ENCODE measurements at places on chromosomes 12 and 14.
A peak's percentile ranks its signal among the peaks of the same experiment; 100 is the strongest.

DNA sequence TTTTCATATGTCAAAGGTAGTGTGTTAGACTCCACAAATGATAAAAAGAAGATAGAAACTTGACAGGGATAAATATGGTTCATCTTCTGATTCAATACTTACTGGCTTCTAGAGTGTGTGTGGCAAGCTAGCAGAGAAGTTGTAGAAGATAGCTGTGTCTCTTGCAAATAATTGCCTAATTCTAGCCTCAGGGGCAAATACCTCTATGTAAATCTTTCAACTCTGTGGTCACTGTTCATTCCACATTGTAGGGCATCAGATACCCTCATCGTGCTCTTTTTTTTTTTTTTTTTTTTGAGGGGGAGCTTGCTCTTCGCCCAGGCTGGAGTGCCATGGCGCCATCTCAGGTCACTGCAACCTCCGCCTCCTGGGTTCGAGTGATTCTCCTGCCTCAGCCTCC, 1.7 kb downstream of the OLR1 start:
- DNase-seq: no peak

DNA sequence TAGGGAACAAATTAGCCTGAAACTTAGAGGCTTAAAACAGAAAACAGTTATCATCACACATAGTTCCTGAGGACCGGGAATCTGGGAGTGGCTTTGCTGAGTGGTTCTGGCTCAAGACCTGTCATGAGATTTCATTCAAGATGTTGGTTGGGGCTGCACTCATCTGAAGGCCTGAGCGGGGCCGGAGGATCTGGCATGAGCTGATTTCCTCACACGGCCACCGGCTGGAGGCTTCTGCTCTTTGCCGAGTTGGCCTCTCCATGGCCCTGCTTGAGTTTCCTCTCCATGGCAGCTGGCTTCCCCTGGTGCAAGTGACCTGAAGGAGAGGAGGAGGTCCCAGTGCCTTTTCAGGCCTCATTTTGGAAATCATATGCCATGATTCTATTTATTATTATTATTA, 128.1 kb downstream of the PAPOLA start:
- no peak for DNase-seq

DNA sequence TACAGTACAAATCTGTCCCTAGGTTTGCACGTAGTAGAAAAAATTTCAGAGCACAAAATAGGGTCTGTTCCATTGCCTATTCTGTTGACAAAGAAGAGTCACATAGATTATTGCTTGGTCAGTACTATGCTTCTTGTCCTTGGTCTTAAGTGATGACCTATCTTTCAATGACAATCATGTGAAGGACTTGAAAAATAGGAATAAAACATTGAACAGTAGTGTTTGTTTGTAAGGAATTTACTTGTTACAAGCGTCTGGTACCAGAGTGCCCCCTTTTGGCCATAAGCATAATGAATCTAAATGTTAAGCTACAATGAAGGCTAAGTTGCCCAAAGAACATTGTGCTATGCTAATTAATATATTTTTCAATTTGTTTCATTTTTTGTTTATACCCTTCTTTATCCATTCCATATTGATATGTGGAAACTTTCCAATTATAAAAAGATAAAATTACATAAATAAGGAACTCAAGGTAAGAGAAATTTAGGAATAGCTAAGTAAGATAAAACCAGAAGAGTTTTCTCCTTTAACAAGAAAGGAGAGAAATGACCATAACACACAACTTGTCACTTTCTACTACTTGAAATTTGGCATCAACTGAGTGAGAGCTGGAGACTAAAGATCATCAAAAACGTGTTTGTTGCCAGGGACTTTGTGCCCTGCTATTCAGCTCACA, 204.7 kb downstream of the EPS8 start:
- peak; percentile 51 for DNase-seq

- no peak for DNase-seq
These were observed 22.3 kb downstream of the IFT43 start for GRCh38 chr14:76007852-76008251.

DNA sequence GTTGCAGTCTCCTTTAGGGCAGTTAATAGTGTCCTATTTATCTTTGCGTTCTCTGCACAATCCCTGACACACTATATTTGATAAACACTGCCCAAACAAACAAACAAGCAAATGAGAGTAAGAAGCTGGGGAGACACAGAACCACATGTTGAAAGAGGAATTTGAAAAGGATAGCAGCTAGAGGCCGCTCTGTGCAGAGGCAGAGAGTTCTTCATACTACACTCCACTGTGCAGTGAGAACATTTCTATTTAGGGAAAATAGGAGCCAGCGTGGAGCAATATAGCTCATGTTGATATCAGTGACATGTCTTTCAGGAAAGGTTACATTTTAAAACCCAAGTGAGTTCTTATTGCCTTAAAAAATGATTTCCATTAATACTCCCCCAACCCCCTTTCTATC, 140.3 kb upstream of the SEL1L start:
- DNase-seq: no peak

DNA sequence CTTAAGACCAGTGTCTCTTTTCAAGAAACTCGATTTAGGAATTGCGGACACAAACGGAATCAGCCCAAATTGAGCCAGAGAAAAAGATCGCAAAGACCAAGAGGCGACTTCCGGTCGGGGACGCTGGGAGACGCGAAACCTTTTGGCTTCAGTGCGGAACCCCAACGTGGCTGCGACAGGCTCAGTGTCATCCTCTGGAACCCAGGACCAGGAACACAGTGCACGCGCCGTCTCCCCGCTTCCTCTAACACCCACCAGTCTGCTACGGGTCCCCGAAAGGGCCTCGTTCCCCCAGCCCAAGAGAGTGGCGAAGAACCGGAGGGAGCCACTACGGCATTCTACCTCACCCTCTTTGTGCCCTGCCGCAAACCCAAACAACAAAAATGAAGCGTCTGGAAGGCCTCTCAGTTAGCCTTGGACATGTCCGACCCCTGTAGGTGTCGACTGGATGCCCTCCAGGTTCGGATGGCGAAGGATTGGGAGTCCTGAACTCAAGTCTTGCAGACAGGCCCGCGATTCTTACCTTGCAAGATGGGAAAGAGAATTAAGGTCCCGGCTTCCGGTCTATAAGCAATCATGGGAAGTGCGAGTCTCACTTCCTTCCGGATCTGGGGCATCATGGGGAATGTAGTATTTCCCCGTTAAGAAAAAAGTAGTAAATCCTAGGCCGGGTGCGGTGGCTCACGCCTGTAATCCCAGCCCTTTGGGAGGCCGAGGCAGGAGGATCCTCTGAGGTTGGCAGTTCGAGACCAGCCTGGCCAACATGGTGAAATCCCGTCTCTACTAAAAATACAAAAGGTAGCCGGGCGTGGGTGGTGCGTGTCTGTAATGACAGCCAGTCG, at the start of gene RPL6:
Gene RPL6 (minus strand): TSS at position 542 of the 842 bp plus-strand sequence. CDS start 949 bp downstream, outside the sequence.
- DNase-seq: peak; percentile 95

DNA sequence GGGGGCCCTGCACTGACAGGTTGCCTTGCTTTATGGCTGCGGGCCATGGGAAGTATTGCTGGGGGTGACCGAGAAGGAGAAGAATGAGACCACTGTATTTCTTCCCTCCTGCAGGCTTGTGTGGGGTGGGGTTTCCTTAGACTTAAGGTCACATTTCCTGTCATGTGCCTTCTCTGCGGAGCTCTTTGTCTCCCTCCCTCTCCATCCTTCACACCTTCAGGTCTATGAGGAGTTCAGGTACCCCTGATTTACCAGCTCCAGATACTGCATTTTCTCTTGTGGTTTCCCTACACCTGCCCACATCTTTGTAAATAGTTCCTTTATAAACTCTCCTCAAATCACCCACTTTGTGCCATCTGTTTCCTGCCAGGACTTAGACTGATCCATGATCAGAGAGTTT, 3.6 kb downstream of the FNTB start:
- DNase-seq: no peak

- no peak for DNase-seq
These were observed 43.7 kb downstream of the GPR137C start for GRCh38 chr14:52596320-52596719.

- no peak for DNase-seq
These were observed 11.2 kb downstream of the CEP170B start for GRCh38 chr14:104876251-104876699.

DNA sequence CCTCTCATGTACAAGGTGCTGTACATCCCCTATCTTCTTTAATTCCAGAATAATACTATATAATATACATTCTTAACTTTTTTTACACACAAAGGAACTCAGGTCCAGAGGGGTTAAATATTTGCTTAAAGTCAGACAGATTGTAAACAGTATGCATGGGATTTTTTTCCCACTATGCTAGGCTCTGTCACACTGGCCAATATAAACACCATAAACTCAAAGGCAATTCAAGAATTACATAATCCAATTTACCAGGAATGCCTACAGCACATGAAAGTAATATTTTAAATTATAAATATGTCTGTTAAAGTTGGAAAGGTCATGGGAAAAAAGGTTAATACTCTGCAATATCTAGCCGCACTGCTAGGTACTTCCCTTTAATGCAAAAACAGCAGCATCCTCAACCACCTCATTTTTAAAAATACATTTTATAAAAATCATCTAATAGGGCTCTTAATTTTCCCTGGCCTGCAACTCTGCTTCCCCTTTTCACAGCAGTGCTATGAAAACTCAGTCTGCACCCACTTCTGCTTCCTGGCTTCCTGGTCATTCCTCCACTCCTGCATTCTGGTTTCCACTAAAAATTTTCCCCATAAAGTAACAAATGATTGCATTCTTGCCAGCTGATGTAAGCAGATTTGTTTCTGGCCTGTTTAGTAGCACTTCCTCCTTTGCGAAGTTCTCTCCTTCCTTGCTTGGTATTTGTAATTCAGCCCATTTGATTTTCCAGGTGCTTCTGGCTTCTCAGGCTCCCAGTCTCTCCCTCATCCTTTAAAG, 128.1 kb downstream of the ITPR2 start:
- DNase-seq: no peak

DNA sequence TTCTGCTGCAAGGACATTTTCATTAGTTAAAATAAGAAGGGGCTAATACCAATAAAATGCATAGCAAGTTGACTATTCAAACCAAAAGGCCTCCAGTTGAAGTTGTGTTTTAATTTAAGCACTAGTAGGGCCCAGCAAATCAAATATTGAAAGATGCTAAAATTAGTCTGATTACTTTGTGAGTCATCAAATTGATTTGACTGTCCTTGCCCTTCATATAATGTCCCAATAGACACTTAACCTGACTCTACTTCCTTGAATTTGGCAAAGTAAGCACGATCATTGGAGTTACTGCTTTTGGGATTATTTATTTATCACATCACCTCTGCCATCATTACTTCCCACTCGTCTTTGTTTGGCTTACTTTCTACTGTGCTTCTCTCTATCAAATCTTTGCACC, 798.5 kb downstream of the DIO2 start:
- no peak for DNase-seq

GRCh38 chr12:116143909-116144308, 133.6 kb downstream of the MED13L start:
- no peak for DNase-seq

All from SK-N-MC (cell line).